ENCODE measurements at places on chromosomes 7 and 10.

DNA sequence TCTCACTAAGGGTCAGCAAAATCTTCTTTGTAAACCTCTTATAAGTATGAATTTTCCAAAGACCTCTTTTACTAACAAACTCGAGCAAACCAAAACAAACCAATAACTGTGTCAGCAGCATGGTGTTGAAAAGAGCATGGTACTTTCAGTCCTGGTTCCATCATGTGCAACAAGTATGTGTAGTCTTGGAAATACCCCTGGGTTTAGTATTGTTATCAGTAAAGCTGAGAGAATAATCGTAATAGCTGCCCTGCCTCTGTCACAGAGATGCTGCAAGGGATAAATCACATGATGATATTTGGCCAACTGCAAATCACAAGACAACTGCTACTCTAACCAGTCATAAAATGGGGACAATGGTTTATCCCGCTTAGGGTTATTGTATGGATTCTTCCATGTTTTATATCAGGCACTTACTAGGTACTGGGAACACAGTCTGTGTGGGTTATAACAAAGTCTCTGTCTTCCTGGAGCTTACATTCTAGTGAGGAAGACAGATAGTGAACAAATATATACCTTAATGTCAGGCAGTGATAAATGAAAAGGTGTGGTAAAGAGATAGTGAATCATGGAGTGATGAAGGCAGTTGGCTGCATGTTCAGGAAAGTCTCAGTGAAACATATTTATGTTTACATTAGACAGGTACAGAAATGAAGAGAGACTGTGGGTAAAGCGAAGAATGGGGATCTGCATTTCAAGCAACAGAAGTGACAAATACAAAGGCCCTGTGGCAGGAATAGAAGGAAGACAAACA, 60.5 kb upstream of the C10orf90 start:
- DNase-seq: no peak

DNA sequence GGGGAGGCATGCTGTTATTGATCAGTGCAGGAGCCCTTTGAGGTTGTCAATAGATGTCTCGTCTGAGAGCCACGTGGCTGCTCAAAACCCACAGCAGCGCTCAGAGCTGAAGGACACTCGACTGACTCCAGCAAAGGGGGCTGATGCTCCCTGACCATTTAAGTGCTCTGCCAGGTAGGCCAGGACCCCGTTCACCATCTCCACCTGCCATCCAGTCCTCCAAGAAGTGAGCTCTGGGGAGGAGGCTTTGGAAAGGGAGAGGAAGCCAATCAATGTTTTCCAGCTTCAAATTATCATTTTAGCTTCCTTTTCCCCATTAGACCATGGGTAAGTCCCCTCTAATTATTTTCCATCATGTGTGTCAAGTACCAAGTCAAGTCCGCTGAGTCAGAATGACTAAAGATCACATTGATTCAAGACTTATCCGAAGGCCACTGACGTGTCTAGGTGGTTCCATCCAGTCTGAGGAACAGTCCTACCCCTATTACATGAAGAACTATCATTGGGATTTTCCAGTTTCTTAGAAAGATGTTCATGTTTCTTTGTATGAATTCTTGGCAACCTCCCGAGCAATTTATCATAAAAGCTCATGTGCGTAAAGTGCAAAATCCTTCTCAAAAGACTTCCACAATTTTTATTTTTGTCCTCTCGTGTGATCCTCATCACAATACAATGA, 302.6 kb upstream of the LYZL1 start:
- no peak for DNase-seq

- no peak for DNase-seq
These were observed 492.5 kb downstream of the XPNPEP1 start for GRCh38 chr10:109430799-109431198.

- no peak for DNase-seq
These were observed 57.2 kb upstream of the BET1 start for GRCh38 chr7:94061326-94061725.

- DNase-seq: no peak
These were observed 106.2 kb downstream of the SNX10 start for GRCh38 chr7:26397796-26398426.

DNA sequence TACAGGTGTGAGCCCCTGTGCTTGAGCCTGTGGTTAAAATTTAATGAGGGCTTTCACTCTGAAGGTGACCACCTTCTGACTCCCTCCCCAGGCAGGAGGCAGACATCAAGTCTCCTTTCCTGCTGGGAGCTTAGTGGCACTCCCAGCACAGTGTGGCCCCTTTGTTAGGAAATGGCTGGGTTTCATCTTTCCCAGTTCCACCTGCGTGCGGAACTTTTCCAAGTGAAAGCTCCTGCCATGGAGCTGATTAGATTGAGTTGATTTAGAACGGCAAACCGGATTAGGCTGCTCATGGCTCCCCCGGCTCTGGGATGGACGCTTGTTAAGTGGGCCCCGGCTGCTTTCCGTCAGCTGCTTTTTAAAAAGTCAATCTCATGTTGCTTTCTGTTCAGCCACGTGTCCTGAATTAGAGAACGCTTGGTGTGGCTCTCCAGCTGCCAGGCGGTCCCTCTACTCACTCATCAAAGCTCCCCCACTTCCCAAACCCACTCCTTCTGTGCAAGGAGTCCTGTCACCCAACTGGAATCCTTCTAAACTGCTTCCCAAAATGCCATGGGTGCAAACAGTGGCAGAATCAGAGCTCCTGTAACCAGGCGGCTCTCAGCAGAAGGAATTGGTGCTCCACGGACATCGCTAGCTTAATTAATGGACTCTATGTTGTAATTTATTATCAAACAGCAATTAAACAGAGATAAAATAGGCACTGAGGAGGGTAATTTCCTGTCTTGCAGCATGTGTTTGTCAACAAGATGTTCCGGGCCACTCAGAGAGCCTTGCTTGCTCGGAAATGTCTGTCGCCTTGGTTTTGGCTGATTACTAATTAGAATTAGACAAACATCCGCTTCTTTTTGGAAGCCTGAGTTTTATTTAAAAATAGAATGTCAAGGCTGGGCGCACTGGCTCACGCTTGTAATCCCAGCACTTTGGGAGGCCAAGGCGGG, 551.2 kb downstream of the GALNT17 start:
- DNase-seq: no peak
